Thyroid gland (tissue), 4 donors: ENCODE measurements at places on chromosomes 7 and 10. TPM values are rescaled to one million over a fixed set of nuclear protein-coding genes. Genes with fewer than 3 reads are reported as not detected.

DNA sequence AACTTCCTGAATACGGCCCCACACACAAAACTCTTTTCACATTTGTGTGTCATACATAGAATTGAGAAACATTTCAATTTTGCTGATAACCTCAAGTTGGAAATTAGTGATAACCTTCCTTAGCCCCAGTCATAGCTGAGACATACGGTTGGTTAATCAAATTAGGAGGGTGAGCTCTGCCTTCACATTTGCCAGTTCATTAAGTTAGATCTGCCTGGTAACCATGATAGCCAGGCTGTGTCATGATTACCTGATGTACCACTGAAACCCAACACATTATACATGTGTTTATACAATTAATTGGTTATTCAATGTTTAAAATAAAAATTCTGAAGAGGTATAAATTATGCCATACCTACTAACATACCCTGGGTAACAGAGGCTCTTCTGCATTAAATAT is 60.8 kb upstream of the RAB11FIP2 start:
- no peaks in the 10 kb centered on the region for H3K27me3 ChIP-seq
- no peak overlapping the region for H3K27ac ChIP-seq
- no peaks in the 10 kb centered on the region for H3K36me3 ChIP-seq
- no peak overlapping the region for H3K4me3 ChIP-seq
- no peak for DNase-seq

DNA sequence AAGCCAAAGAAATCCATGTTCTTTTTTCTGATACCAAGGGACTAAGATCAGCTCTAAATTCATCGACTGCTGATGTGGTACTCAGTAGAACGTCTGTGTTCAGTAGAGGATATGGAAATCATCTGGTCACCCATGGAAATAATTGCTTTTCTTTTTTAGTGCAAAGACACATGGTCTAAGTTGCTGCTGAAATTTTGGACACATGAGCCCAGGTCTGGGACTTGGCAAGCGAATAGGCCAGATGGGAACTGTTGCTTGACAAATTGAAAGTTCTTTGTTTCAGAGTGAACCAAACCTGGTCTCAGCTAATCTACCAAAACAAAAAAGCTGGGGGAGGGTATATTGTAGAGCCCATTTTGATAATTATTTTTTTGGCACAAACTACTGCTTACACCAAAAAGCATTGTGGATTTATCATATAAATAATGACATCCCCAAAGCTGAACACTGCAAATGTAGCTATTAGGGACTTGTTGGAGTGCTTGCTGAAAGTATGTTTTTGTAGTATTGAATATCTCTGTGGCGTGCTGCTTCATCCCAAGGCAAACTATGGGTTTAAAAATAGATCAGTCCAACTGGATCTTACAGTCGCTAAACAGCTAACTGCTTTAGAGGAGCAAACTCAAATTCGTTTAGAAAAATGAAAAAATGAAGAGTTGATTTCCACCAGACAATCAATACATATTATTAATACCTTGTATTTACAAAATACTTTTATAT is 144.7 kb downstream of the TRIL start:
- no peaks in the 10 kb centered on the region for H3K36me3 ChIP-seq
- H3K27me3 ChIP-seq: no peaks in the 10 kb centered on the region
- H3K4me1 ChIP-seq: no peaks in the 10 kb centered on the region
- no peak overlapping the region for H3K27ac ChIP-seq

GRCh38 chr10:132476146-132477065 is 61.2 kb upstream of the INPP5A start:
- H3K4me1 ChIP-seq: peaks cover 2% of the 10 kb centered on the region
- H3K27me3 ChIP-seq: no peaks in the 10 kb centered on the region
- no peak for DNase-seq

DNA sequence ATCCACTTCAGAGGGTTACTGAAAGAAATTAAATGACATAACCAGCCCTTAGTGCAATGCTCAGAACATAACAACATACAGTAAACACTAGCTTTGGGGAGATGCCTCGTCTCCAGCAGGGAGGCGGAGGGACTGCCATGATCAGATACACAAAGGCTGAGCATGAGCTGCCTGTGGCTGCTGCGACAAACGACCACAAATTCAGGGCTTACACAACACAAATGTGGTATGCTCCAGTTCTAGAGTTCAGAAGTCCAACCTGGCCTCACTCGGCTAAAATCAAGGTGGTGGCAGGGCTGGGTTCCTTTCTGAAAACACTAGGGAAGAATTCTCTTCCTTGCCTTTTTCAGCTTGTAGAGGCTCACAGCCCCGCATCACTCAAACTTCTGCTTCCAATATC is 128.2 kb upstream of the ADAM12 start:
- H3K4me1 ChIP-seq: no peaks in the 10 kb centered on the region
- H3K4me3 ChIP-seq: no peak overlapping the region
- no peak for DNase-seq
- H3K36me3 ChIP-seq: no peaks in the 10 kb centered on the region

The CPED1 gene
- 14.0 TPM for total RNA-seq
